ENCODE measurements at places on chromosomes 7 and 10.

- DNase-seq, result no peak
These were observed 33.8 kb downstream of the MICALL2 start for GRCh38 chr7:1425292-1426136.

DNA sequence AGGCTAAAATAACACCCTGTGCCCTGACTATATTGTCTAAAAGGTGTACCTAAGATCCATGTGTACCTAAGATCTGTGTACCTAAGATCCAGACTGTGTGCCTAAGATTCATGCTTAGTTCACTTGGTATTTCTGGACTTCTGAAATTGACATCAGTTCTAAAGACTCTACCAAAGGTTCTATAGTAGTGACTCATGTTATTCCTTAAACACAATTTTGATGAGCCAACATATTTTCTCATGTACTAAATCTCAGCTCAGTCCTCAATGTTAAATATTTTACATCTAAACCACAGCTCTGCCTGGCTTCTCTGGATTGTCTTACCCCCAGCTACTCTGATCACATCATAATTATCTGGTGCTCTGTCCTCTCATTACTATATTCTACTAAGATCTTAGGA lies 802.3 kb upstream of the SORCS1 start:
- no peak for DNase-seq

GRCh38 chr7:121323515-121324302 lies 5.1 kb upstream of the WNT16 start:
- DNase-seq, result no peak

DNA sequence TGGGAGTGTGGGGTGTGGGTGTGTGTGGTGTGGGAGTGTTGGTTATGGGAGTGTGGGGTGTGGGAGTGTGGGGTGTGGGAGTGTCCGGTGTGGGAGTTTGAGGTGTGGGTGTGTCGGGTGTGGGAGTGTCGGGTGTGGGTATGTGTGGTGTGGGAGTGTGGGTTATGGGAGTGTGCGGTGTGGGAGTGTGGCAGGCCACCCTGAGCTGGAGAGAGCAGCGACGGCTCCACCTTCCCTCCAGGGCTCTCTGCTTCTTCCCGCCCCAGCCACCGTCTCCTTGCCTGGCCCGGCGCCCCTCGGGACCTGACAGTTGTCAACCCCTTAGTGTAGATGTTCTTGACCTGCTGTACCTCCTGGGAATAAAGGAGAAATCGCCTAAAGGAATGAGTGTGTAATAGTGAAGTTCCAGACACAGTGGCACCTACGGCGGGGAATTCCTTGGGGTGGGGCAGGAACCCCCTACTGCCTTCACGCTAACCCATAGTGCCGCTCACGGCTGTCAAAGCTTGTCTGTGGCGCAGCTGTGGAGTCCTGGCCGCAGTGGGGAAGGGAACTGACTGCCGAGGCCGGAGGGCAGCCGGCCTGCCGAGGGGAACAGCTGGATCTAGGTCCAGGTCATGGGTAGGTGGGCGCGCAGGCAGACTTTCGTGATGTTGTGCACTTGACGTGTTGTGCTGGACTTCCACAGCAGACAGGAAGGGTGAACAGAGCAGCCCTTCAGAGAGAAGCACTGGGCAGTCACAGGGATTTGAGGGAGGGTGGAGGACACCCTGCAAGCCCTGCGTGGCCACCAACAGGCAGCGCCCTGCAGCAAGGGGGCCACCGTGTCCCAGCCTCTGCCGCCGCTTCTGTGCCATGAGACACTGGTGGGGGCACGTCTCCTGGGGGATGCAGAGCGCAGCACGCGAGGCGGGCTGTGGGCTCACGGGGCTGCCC lies 49.0 kb upstream of the EN2 start:
- no peak for DNase-seq

- no peak for DNase-seq
These were observed 230.8 kb downstream of the FOXP2 start for GRCh38 chr7:114645451-114645850.

DNA sequence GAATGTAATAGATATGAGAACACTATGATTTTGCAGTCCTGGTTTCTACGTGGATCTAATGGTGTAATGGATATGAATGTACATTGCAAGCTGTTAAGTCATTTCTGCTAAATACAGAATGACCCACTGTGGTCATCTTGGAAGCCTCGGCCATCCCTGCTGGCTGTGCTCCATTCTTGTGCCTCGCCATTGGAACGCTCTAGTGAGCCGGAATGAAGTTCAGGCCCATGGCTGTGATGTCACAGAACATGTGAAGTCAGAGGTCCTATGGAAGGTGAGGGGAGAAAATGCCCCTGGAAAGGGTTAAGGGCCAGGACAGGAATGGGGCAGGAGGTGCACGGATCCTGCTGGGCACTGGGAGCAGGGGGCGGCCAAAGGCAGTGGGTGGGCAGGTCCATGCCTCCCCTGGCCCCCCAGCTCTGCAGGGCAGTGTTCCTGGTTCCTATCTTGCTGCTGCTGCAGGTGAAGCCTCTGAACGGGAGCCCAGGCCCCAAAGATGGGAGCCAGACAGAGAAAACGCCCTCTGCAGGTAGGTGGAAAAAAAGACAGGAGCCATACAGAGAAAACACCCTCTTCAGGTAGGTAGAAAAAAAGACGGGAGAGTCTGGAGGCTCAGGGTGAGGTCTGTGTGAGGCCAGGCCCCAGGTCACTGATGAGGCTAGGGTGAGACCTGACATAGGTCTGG lies at the start of gene LLCFC1:
Gene LLCFC1 (plus strand): TSS at position 259 of the 685 bp plus-strand sequence. CDS start 138 bp downstream, at position 397.
- no peak for DNase-seq

DNA sequence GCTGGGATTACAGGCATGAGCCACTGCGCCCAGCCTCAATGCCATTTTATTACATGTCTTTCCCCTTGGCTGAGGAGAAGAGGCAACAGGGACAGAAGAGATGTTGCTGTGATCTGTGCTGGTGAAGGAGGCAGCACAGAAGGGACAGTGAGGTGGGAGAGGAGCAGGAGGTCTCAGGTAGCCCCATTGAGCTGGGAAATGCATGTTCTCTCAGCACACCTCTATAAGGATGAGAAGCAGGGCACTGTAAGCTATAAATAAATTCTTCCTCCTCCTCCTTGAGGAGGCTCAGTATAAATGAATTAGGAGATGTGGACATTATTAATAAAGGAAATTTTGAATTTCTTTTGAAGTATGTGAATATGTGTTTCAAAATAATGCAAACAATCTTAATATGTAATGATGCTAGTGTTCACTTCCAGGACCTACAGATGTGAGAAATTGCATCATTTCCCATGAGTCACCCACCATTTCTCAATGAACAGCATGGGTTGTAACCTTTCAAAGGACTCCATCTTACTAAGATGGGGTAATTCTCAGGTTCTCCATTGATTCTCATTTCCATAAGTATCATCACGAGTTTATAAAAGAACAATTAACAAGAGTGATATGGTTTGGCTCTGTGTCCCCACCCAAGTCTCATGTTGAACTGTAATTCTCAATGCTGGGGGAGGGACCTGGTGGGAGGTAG lies 88.9 kb upstream of the ODAD2 start:
- DNase-seq, result no peak

DNA sequence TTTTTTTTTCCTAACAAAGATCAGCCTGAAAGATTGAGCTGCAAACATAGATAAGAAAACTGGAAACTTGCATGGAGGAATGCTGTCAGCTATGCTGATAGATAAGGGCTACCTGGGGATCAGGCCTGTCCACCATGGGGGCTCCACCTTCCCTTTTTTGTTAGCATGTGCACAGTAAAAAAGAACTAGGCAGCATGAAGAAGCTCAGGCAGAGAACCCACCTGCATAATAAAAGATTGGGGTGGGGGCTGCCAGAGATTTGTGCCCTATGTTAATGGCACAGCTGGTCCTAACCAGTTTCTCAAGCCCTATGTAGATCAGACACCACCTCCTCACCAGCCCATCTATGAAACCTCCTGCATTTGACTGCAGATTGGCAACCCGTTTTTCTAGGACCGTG lies 45.4 kb upstream of the CACNB2 start:
- DNase-seq, result no peak

- no peak for DNase-seq
These were observed 73.1 kb upstream of the UCN3 start for GRCh38 chr10:5291501-5292195.

GRCh38 chr7:2639695-2640481 lies 8.1 kb downstream of the TTYH3 start:
- no peak for DNase-seq

DNA sequence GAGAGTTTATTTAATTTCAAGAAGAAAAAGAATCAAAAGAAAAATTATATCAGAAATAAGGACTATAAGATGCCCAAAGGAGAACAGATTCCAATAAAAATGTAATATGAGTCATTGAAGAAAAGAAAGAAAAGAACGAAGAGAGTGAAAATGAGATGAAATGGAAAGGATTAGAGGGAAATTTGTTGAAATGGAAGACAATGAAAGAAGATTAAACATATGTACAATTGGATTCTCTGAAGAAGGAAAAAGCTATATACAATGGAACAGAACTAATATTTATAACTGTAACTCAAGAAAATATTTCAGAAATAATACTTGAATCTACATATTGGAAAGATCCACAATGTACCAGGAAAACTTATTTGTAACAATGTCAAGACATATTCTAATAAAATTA lies 25.1 kb upstream of the UPP1 start:
- DNase-seq, result no peak

- DNase-seq, result no peak
These were observed 789.4 kb downstream of the TYW1 start for GRCh38 chr7:67786021-67786420.

GRCh38 chr7:27398851-27399250 lies 156.2 kb downstream of the EVX1 start:
- no peak for DNase-seq

DNA sequence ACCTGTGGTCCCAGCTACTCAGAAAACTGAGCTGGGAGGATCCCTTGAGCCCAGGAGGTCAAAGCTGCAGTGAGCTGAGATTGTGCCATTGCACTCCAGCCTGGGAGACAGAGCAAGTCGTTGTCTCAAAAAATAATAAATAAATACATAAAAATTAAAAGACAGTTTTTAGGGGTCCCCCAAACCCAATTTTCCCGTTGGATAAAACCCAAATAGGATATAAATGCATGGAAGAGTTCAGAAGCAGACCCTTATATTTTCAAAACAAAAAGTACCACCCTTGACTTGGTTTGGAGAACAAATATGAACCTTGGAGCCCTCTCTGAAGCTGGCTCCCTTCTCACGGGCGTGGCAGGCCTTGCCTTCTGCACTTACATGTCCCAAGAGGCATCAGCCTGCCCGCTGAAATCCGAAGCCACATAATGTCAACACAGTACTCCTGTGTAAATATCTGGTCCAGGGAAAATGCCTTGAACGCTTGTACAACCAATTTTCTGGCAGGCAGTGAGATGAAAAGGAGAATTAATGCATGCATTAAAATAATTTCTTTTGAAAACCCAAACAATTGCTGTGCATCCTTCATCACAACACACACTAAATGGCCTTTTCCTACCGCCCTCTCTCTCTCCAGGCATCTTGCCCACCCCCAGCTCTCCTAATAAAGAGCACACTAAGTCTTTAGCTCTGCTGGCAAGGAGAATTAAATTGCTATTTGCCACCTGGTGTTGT lies 46.4 kb upstream of the PARD3 start:
- no peak for DNase-seq

DNA sequence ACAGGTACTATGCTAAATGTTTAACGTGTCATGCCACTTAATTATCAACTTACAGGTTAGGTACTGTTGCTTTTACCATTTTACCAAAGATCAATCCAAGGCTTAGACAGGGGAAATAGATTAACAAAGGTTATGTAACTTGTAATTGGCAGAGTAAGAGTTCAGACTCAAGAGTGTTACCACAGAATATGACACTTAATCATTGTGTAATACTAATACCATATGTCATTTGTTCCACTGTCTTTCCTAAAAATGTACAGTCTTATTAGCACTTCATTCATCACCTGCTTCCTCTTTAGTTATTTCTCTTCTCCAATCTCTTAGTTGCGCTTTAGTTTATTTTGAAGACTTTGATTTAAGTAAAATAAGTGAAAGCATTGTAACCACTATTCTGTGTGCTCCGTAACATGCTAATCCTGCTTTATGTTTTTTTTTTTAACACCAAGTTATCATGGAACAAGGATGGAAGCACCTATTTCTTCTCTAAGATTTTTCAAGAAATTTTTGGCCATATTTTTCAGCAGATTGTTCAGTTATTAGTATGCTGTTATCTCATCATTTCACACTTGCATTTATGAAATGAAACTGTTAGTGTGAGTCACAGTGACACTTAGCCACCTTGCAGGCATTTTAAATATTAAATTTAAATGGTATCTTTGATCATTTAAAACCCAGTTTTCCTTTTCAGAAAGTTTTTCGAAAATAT lies 197.3 kb downstream of the PHF14 start:
- no peak for DNase-seq

DNA sequence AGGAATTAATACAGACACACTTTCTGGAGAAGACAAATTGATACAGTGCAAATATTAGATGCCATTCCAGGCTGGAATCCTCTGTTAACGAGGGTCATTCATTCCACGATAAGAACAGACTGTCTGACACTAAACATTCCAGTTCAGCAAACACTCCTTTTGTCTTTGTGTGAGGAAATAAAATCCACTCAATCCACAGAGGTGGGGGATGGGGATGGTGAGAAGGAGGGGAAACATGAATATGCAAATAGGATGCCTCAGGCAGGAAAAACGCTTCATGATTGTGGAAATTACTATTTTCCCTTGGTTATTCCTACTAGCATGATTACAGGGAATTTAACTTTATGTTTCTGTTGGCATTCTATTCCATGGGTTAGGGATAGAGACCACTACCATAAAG lies 196.9 kb upstream of the CDCA7L start:
- no peak for DNase-seq

DNA sequence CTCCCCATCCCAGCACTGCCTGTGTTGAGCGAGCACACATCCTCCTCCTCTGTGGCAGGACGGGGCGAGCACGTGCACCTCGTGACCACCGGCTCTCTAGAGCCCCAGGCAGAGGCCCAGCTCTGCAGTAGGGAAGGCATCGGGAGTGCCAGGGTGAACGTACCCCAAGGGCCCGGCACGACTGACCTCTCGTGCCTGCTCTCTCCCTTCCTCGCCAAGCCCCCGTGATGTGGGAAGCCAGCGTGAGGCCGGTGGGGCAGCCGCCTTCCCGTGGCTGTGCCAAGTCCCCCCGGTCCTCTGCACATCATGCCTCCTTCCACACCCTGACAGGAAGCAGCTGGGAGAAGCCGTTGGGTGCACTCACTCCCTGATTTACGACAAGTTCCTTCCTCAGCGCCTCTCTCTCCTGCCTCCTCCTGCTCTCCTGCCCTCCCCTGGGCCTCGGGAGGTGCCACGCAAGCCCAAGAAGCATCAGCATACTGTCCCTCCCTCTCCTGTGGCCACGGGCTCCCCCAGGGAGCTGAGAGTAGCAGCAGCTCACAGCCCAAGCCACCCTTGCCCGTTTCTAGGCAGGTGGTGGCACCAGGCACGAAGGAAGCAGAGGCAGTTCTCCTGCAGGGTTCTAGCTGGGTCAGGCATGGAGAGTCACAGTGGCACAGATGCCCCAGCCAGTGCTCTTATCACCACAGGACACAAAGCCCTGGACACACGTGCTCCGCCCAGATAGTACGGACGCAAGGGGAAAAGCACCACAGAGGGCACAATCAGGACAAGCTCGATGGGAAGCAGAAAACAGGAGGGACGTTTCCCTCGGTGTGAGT lies 47.0 kb downstream of the AMZ1 start:
- peak; percentile 58 for DNase-seq
